GDM1 (cell line): ENCODE measurements at places on chromosomes 5 and 9.
A peak's percentile ranks its signal among the peaks of the same experiment; 100 is the strongest.

GRCh38 chr9:15058236-15058635 is 148.0 kb upstream of the FREM1 start:
- no peak for DNase-seq

- no peak for DNase-seq
Measured at GRCh38 chr9:125763394-125763801, 16.2 kb downstream of the PBX3 start.

- DNase-seq: peak; percentile 8
Measured at GRCh38 chr9:122265149-122265915, 650 bp downstream of the MRRF start.

GRCh38 chr5:44891116-44891515 is 82.4 kb downstream of the MRPS30 start:
- DNase-seq: no peak

GRCh38 chr9:121895818-121896544 is 197.1 kb downstream of the TTLL11 start:
- DNase-seq: no peak

GRCh38 chr5:84384604-84385575 is at the start of gene EDIL3:
Gene EDIL3 (minus strand): TSS chr5:84384880. CDS start chr5:84384374, 506 bp downstream.
- DNase-seq: no peak

GRCh38 chr5:88682881-88683361 is 200.1 kb downstream of the MEF2C start:
- no peak for DNase-seq

DNA sequence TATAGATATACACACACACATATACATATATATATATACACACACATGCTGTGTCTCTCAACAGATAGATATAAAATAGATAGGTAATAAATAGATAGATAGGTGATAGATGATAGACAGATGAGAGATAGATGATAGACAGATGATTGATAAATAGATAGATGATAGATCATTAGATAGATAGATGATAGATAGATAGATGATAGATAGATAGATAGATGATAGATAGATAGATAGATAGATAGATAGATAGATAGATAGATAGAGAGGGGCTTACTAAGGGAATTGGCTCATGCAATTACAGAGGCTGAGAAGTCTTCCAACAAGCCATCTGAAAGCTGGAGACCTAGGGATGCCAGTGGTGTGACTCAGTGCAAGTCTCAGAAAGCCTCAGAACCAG is 394.5 kb downstream of the ICE1 start:
- no peak for DNase-seq

DNA sequence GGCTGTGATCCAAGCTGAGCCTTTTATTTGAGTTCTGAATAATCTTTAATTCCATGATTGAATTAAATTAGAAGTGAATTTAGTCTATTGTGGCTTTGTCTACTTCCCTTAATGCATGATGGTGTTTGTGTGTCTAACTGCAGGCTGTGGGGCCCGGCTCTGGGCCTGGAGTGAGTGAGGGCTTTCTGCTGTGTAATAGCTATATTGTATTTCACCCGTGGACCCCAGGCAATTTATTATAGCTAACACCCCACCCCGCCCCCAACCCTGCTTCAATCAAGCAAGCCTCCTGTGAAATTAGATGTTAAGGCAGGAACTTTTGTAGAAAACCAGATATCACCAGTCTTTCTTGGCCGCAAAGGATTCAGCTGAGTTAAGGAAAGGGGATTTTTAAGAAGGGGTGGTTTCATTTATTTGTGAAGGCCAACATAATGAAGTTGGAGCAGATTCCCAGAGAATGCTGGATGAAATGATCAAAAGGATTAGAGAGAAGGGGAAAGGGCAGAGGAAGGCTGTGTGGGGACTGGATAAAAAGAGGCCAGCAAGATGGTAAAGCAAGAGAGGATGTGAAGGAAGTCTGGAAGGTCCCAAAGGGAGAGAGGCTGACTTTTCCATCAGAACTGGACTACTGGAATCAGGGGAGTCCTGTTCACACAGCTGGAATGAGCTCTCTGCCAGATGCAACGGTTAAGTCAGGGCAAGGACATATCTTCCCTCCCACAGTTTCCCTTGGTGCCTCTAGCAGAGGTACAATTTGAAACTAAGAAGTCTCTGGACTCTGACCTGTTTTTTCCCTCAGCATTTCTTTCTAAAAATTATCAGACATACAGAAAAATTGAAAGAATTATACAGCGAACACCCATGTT is 125.3 kb upstream of the SAP30L start:
- no peak for DNase-seq

DNA sequence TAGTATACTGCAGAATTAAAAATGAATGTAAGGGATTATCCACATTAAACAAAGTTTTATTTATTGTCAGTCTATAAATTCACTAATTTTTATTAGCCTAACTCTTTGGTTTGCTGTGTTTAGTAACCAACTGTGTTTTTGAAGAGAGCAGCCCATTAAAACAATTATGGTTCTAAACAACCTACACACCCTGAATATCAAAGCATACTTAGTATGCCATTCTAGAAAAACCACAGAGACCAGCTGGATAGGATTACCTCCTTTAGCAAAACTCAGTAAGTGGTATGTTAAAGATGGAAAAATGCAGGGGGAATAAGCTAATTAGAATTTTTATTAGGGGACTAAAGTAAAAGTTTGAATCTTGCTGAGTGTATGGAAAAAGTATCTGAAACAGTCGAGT is 1981.7 kb upstream of the NUDT12 start:
- DNase-seq: no peak

DNA sequence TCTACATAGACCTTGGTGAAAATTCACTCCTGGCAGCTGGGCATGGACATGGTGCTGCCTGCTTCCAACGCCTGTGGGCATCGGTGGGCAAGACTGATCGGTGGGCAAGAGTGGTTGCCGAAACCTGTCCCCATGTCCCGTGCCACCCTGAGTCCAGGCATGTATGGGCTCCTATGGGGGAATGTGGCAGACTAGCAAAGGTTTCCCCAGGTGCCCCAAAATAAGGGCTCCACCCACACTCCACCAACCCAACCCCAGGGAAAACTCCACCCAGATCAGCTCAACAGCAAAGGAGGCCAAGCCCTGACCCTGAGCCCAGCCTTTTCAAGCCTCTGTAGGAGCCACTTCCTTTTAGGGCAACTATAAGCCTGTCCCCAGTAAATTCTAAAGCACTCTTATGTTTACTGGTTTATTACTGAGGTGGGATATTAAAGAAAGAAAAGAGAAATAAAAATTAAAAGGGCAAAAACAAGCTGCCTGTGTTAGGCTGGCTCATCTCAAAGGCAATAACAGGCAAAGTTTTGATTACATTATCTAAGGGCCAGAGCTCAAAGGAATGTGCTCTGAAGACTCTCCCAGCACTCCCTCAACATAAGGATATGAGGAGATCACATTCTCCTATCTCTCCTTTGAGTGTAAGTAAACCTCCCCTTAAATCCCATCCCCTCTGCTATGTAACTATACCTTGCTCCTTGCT is 8.9 kb upstream of the SPATA31E1 start:
- DNase-seq: no peak

- peak; percentile 51 for DNase-seq
Measured at GRCh38 chr5:138282920-138283742, 8.7 kb upstream of the GFRA3 start.

DNA sequence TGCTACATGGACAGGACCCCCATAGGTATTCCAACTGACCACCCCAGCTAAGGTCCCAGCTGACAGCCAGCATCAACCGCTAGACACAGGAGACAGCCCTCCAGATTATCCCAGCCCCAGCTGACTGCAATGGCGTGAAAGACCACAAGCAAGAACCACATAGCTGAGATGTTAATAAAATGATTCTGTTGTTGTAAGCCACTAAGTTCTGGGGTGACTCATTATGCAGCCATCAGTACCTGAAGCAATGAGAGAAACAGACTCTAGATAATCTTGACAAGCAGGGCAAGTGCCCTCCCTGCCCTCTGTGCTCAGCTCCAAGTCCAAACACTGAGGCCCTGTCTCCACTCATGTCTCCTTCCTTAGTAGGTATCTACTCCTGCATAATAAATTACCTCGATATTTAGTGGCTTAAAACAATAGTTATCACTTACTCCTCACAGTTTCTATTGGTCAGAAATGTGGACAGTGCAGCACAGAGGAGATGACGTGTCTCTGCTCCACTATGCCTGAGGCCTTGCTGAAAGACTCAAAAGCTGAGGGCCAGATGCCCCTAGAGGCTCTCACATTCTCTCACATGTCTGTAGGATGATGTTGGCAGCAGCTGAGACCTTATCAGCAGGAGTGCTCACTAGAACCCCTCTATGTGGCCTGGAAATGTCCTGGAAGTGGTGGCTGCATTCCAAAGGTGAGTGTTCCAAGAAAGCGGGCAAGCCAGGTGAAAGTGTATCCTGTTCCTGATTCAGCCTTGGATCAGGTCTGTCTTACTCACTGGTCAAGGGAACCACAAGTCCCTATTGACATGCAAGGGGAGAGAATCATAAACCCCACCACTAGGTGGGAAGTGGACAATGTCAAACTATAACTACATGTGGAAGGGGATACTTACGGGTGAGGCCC is 2.5 kb downstream of the MGAT1 start:
- DNase-seq: no peak

GRCh38 chr9:96556701-96557461 is 62.8 kb downstream of the CDC14B start:
- no peak for DNase-seq

- DNase-seq: no peak
Measured at GRCh38 chr9:4986783-4987182, 1.7 kb downstream of the JAK2 start.

DNA sequence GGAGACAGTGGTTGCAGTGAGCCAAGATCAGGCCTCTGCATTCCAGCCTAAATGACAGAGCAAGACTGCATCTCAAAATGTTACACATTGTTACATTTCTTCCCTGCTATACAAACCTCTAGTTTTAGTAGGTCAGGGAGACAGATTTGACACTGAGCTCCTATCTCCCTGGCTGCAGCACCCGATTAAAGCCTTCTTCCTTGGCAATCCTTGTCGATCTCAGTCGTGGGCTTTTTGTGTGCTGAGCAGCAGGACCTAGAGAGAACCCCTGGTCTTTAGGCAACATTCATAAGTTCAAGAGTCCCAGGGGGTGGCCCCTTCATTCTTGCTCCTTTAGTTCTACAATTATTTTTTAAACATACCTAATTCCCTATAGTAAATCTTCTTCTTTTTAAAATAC is 13.0 kb downstream of the SERINC5 start:
- DNase-seq: no peak

DNA sequence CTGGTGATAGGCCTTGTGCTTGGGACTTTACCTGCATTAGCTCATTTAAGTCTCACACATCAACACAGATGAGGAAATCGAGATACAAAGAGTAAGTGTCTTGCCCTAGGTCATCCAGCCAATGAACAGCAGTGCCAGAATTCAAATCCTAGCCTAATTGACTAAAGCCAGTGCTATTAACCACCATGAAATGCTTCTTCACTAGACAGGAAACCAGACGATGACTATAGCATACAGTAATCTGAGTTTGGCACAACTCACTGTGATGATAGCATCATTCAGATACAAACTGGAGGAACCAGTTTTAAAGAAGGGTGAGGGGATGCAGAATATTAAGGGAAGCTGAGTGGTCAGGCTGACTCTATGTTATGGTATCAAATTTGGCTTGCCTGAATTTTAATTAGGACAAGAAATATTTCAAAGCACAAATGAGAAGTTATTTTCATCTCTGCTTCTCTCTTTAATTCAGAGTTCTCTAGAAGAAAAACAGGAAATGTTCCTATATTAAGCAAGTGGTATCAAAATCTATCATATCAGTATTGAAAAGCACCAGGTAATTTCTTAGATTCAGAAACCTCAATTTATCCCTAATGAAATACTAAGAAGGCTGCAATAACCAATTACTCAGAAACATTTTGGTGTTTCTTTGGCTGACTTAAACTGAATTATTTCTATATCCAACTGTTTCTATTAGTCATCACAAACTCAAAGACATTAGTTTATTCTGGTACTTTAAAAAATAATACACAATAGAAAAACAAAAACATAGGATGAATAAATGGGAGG is 147.0 kb upstream of the RASA1 start:
- DNase-seq: no peak

- DNase-seq: no peak
Measured at GRCh38 chr9:118563677-118564076, 805.6 kb downstream of the BRINP1 start.

DNA sequence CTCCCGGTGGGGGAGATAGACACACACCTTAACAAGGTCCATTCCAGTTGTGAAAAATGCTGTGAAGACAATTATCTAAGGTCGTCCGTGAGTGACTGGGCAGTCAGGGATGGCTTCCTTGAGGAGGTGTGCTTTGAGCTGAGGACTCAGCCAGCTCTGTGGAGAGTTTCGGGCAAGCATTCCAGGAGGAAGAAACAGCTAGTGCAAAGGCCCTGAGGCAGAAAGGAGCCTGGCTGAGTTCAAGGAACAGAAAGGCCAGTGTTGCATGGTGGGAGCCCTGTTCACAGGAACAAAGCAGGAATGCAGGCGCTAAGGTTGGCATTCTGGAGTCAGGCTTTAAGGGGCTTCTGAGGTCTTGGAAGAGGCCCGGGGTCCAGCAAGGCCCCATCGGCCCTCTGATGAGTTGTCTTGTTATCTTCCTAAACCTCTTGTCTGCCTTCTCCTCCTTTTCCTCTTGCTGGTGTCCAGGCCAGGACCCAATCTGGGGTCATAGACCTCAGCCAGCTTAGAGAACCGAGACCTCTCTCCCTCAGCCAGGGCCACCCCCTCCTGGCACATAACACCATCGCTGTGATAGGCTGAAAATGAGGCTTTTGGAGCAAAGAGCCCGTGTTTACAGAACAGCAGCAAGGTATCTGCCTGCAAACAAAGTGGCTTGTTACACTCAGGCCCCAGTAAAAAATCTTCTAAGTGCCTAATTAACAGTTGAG is 270.2 kb upstream of the MVB12B start:
- no peak for DNase-seq

DNA sequence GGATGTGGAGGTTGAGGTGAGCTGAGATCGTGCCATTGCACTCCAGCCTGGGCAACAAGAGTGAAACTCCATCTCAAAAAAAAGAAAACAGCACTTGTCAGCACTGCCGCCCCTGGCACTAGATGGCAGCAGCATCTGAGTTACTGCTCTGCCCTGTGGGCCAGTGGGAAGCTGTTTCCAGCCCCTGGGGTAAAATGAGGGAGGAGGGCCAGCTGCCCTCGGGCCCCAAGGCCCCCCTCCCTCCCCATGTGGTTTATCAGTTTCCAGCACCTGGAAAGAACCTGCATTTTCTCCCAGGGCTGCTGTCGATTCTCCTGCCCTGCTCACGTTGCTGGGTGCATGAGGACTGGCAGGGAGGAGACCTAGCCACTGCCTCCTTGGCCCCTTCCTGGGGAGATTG is 13.2 kb upstream of the CEL start:
- no peak for DNase-seq

- no peak for DNase-seq
Measured at GRCh38 chr5:154654486-154655371, 100.4 kb upstream of the LARP1 start.

DNA sequence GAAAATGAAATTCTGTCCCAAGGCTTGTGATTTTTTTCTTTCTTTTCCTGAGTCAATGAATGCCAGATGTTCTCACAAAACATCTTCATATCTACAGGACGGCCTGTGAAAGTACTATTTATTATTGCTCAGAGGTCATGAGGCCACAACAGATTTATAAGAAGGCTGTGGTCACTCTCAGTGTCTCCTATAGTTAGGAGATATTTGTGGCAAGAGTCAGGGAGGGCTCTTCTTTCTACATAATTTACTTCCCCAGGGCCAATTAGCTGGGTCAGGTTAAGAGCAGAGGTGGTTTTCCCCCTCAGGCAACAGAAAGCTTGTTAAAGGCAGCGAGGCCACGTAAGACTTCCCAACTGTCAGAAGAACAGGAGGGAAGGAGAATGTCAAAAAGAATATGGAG is 248.7 kb downstream of the SLIT3 start:
- DNase-seq: no peak
